DMS79 (cell line): ENCODE measurements at places on chromosomes 2 and 18.

GRCh38 chr2:11234309-11234708 is 79.0 kb downstream of the SLC66A3 start:
- no peak for DNase-seq

DNA sequence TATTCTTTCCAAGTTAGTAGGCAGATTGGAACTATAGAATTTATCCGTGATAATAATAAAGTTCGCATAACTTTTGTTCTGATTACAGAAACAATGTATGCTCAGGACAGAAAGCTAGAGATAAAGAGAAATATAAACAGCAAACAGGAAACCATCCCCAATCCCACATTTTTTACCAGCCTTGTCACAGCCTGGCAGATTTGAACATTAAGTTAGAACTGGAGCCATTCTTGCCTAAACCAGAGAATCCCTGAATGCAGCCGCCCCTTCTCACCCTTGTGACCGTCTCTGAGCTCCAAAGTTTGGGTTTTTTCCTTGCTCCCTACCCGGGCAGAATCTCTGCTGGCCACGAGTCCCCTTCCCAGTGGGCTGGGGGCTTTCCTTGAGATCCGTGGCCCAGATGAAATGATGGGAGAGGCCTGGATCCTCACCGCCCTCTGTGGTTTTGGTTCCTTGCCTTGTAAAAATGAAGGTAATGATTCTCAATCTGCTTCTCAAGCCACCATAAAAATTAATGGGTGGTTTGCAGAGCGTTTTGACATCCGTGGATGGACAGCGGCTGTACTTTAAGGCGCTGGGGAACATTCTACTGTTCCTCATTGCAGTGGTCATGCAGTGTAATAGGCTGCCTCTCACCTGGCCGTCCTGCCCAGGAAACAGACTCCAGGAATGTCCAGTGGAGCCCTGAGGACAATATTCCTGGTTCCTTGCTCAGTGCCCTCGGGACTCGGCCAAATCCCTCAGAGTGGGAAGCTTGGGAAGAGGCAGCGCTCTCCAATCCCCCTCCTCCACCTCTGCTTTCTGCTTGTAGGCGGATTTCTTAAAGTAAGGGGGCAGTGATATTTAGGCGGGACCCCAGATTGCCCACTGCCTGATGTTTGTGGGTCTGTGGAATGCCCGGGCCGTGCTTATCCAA is 1.6 kb downstream of the SH3BP4 start:
- no peak for DNase-seq

DNA sequence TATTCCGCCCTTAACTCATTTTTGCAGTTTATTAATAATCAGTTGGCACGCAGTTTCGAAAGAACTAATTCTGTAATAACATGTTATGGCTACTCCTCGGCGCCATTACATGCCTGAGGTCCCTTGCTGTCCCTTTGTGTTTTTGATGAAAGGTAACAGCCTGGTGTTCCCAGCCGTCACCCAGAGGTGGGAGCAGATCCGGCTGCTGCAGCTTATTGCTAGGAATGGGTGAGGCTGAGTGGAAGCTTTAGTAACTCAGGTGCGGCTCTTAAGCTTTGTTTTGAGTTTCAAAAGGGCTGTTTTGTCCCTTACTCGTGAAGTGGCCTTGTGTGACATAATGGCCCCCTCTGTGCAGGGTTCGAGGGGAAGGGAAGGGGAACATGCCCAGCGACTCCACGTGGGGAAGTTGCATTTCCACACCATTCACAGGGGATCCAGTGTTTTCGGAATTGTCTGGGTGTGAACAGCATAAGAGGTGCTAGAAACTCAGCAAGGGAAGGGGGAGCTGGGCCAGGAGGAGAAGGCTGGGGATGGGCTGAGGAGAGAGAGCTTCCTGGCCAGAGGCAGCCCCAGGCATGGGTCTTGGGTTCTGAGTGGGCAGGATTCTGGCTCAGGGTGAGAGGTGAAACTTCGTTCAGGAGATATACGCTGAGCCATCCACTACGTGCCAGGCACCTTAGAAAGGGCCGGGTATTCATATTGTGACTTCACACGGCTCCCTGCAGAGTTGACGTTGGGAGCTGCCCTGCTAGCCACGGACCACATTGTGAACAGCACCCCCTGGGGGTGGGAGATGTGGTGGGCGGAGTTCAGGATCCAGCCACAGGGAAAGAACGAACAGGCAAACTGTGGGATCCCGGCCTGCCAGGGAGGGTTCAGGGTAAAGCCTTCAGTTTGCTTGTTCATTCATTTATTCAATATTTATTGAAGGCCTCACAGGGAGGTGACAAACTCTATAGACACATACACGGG is 84.4 kb downstream of the TGOLN2 start:
- DNase-seq: no peak

- DNase-seq: no peak
Observed at GRCh38 chr18:40754477-40754876, 1200.6 kb upstream of the PIK3C3 start.

GRCh38 chr2:129803032-129803431 is 176.4 kb upstream of the RAB6C start:
- DNase-seq: no peak
